ENCODE measurements at places on chromosomes 5 and 9. TPM values are rescaled to one million over a fixed set of nuclear protein-coding genes. Genes with fewer than 3 reads are reported as not detected.

IL13 gene
- total RNA-seq, result not detected

IFNA2 gene
- total RNA-seq, result not detected

DNA sequence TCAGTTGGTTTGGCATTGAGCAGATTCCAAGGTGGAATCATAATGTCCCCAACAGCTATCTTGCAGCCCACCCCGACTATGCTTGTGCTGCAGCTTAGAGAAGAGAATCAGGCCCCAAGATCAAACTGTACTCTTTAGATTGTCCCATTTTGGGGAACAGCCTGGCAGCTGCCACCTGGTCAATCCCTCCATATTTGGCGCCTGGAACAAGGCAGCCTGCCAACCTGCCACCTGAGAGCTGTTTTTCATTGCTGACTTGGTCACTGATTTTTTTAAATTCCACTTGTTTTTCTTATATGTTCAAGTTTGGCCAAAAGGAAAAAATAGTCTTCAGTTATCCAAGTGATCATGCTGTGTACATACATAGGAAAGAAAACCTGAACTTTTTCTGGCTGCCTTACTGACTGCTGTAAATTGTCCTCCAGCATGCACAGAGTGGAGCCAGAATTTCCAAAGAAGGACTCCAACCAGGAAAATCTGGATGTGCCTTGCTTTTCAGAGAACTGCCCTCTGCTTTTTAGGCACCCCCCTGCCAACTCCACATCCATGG, 504.2 kb downstream of the ENC1 start:
- DNase-seq, result no peak
- no peaks in the 10 kb centered on the region for H3K4me1 ChIP-seq
- H3K36me3 ChIP-seq, result no peaks in the 10 kb centered on the region
- H3K27me3 ChIP-seq, result no peaks in the 10 kb centered on the region
- no peak overlapping the region for H3K27ac ChIP-seq
- no peak overlapping the region for H3K4me3 ChIP-seq

GRCh38 chr5:10351919-10352318, 1.6 kb upstream of the MARCHF6 start:
- no peaks in the 10 kb centered on the region for H3K36me3 ChIP-seq
- no peaks in the 10 kb centered on the region for H3K27me3 ChIP-seq
- peaks cover 8% of the 10 kb centered on the region for H3K4me1 ChIP-seq
- no peak for DNase-seq
- H3K4me3 ChIP-seq, result no peak overlapping the region

Measured in fibroblast of lung (primary cell).